Heart left ventricle (tissue), 16 donors: ENCODE measurements at places on chromosomes 6 and 20. TPM values are rescaled to one million over a fixed set of nuclear protein-coding genes. Genes with fewer than 3 reads are reported as not detected.

- DNase-seq = no peak
- no peak overlapping the region for H3K4me3 ChIP-seq
Measured at GRCh38 chr6:126535138-126535537, 195.2 kb downstream of the CENPW start.

- H3K27me3 ChIP-seq = no peaks in the 10 kb centered on the region
- no peak overlapping the region for H3K27ac ChIP-seq
- no peak overlapping the region for H3K4me3 ChIP-seq
- DNase-seq = no peak
- no peaks in the 10 kb centered on the region for H3K4me1 ChIP-seq
- H3K36me3 ChIP-seq = no peaks in the 10 kb centered on the region
Measured at GRCh38 chr6:82006027-82006738, 241.4 kb downstream of the IBTK start.

Gene EYA2
- 0.35 TPM for polyA plus RNA-seq

Gene PI16
- polyA plus RNA-seq = 23.5 TPM

- no peaks in the 10 kb centered on the region for H3K36me3 ChIP-seq
- DNase-seq = peak; percentile 88
- peak overlapping the region; percentile 80 for H3K4me3 ChIP-seq
- H3K27ac ChIP-seq = peak overlapping the region; percentile 100
- H3K4me1 ChIP-seq = peaks cover 7% of the 10 kb centered on the region
Measured at GRCh38 chr6:42783177-42783875, 1.5 kb downstream of the BICRAL start.

DNA sequence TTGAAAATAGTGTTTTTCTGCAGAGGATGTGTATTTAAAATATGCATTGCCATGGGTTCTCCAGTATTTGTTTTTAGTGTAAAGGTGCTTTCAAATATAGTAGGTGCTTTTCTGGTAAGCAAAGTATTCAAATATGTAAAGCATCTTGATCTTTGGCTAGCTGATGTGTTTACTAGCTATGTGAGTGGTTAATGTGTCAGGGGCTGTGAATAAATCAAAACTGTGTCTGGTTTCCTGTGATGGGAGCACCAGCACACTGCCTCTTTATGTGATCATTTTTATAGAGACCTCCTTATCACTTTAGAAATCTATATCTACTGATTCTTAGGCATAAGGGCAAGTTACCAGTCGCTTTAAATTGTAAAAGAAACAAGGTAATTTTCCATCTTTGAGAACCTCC lies 388.9 kb upstream of the MAN1A1 start:
- H3K36me3 ChIP-seq = no peaks in the 10 kb centered on the region
- H3K4me1 ChIP-seq = no peaks in the 10 kb centered on the region
- no peaks in the 10 kb centered on the region for H3K27me3 ChIP-seq
- H3K4me3 ChIP-seq = no peak overlapping the region

DNA sequence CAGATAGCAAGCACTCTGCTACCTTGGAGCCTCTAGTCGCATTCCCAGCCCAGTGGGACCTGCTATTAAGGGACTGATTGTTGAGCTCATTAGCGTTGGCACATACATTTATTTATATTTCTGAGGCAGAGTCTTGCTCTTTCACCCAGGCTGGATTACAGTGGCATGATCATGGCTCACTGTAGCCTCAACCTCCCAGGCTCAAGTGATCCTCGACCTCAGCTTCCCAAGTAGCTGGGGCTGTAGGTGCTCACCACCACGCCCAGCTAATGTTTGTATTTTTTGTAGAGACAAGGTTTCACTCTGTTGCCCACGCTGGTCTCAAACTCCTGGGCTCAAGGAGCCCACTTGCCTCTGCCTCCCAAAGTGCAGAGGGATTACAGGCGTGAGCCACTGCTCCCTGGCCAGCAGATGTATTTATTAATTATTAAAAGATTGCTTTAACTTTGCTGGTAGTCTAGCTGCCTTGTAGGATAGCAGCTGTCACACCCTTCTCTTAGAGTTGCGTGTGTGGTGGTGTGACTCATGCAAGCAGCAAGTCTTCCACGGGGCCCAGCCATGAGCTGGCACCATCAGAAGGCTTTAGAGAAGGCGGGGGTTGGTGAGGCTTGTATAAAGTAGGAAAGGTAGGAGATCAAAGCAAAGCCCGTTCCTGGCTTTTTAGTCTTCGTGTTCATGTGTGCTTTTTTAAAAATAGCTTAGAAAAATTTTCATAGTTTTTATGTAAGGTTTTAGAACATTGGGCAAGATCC lies 16.5 kb downstream of the ACTR5 start:
- H3K4me1 ChIP-seq = peaks cover 10% of the 10 kb centered on the region
- H3K36me3 ChIP-seq = peaks cover 96% of the 10 kb centered on the region
- no peak for DNase-seq
- no peak overlapping the region for H3K27ac ChIP-seq

Gene RAMACL
- 0.35 TPM for polyA plus RNA-seq

- DNase-seq = no peak
- no peaks in the 10 kb centered on the region for H3K27me3 ChIP-seq
- no peaks in the 10 kb centered on the region for H3K36me3 ChIP-seq
- H3K27ac ChIP-seq = no peak overlapping the region
- no peak overlapping the region for H3K4me3 ChIP-seq
- no peaks in the 10 kb centered on the region for H3K4me1 ChIP-seq
Measured at GRCh38 chr20:59318803-59319202, 18.4 kb downstream of the EDN3 start.

Gene BTBD9
- polyA plus RNA-seq = 13.4 TPM

DNA sequence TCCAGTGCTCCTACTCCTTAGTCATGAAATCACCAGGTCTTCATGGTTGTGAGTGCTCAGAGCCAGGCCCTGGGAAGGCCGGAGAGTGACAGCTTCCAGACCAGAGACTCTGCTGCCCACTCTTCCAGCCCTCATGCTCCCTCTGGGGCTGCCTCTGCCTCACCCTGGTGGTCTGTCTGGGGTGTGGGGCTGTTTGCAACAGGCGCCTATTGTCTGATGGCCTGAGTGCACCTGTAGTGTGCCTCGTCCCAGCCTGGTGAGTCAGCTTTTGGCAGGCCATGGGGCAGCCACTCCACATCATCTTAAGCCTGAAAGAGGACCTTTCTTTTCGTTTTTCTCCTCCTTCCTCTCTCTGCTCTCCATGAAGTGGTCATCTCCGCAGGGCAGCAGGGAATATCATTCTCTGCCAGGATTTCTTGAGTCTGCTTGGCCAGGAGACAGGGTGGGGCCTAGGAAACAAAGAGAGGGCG lies 173.8 kb downstream of the VEGFA start:
- H3K36me3 ChIP-seq = no peaks in the 10 kb centered on the region
- no peak for DNase-seq
- no peaks in the 10 kb centered on the region for H3K27me3 ChIP-seq
- no peak overlapping the region for H3K4me3 ChIP-seq
- H3K27ac ChIP-seq = no peak overlapping the region

DNA sequence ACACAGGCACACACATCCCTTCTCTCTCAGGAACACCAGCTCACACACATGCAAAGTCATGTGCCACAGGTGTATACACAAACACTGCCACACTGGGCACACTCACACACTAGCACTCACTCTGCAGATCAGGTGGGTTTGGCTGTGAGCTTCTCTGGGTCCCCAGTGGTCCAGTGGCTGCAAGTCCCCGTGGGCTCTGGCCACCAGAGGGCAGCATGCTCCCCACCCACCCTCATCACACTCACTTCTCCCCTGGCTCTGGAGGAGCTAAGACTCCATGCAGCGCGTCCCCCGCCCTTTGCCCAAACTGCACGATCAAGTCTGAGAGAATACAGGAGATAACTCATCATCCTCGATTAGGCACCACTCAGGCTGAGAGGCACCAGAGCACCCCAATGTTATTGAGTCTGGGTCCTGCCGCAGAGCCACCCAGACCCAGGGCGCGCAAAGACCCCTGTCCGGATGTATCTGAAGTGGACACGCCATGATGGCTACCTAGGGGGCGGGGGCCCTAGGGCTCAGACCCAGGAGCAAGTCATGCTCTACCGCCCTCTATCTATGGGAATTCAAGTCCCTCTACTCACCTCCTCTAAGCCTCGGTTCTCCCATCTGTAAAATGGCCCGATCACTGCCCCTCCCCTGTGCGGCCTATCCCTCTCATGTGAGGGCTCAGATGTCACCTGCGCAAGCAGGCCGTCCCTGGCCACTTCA lies 90.5 kb downstream of the GRM4 start:
- DNase-seq = peak; percentile 31
- no peaks in the 10 kb centered on the region for H3K4me1 ChIP-seq
- no peak overlapping the region for H3K4me3 ChIP-seq
- peaks cover 10% of the 10 kb centered on the region for H3K27me3 ChIP-seq

Gene FAM110A
- polyA plus RNA-seq = 1.3 TPM
